ENCODE measurements at places on chromosomes 16 and 17.

DNA sequence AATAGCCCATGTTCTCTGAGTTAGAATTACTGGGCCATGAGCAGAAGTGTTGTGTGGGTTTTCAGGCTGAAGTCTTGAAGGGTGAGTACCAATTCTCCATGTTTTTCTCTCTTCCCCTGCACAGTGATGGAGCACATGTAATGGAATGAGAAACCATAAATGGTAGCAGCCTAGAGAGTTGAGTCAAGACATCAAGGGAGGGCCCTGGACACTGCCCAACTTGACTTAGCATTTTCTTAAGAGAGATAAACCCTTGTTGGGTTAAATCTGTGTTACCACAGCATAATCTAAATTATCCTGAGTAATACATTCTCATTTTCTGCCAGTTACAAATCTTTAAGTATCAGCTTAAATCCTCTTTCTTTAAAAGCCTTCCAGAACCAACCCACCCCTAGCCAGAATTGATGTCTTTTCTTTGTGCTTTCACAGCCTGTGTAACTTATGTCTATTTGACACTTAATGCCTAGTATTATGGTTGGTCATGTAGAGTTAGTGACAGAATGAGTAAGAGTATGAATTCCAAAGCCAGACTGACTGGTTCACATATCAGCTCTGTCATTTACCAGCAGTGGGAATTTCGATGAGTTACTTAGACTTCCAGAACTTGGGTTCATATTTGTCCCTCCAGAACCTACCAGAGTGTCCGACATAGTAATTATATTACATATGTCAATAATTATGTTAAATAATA, 27.0 kb upstream of the RGS9 start:
- no peak for DNase-seq

DNA sequence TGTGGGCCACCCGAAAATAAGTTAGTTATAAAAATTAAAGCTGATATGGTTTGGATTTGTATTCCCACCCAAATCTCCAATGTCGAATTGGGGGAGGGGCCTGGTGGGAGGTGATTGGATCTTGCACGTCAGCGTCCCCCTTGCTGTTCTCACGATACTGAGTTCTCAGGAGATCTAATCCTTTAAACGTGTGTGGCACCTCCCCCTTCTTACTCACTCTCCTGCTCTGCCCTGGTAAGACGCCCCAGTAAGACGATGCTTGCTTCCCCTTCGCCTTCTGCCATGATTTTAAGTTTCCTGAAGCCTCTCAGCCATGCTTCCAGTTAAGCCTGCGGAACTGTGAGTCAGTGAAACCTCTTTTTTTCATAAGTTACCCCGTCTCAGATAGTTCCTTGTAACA, 35.4 kb downstream of the SYCE1L start:
- DNase-seq, result no peak

DNA sequence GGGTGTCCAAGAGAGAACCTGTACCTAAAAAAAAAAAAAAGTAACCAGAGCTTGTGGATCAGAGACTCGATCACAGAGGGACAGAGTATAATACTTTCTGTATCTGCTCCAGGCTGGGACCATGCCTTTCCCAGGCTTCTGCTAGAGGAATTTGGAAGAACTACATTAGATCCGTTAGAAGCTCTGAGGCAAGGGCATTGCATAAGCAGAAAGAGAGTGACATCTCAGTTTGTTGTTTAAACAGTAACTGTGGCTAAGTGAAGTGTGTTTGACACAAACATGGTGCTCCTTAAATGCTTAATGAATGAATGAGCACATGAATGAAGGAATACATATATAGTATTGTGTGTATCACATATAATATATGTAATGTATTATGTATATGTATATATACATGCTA, 131.2 kb downstream of the HS3ST3B1 start:
- DNase-seq, result no peak

GRCh38 chr16:15643946-15644250, 944 bp upstream of the MARF1 start:
- no peak for DNase-seq

DNA sequence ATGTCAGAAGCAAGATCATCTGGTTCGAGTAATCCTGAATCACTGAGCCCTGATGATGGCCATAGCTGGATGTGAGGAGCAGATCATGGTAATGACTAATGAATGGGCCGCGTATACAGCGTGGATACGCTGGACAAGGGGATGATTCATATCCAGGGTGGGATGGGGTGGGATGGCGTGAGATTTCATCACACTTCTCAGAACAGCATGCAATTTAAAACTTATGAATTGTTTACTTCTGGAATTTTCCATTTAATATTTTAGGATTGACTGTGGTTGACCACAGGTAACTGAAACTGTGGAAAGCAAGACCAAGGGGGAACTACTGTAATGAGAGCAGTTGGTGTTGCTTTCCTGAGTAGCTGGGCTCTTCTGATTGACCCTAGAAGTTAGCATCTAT, 225.5 kb downstream of the STX8 start:
- no peak for DNase-seq

DNA sequence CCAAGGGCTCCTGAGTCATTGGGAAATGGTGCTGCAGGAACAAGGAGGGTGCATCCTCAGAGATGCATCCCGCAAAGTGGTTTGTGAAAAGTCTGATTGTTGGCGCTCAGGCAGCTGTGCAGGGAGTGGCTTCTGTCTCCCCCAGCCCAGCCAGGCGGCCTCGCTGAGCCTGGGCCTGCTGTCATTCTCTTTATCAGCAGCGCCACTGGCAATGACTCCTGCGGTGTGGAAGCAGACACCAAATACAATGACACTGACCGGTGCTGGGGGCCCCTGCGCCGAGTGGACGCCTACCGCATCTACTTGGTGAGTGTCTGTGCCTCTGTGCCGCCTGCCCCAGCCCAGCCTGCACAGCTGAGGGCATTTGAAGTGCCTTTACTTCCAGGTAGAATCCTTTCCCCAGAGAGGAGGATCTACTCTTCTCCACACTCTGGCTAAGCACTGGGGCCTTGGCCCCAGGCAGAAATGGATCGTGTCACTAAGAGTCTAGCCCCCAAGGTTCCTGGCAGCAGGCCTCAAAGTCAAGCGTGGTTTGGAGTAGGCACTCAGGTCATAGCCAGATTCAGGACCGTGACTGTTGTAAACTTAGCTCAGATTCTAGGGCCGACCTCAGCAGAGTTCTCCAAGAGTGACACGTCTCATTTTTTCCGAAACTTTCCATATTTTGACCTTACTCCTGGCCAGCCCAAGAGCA, 19.3 kb upstream of the NAT9 start:
- no peak for DNase-seq

- DNase-seq, result peak; percentile 31
These were observed 5.3 kb downstream of the DOC2A start for GRCh38 chr16:30005341-30006094.

GRCh38 chr16:1556254-1556653, 22.8 kb downstream of the TMEM204 start:
- DNase-seq, result no peak

GRCh38 chr16:5557448-5557847, 459.9 kb upstream of the EEF2KMT start:
- DNase-seq, result no peak

GRCh38 chr17:73192206-73192893, 505 bp upstream of the COG1 start:
- DNase-seq, result peak; percentile 63

DNA sequence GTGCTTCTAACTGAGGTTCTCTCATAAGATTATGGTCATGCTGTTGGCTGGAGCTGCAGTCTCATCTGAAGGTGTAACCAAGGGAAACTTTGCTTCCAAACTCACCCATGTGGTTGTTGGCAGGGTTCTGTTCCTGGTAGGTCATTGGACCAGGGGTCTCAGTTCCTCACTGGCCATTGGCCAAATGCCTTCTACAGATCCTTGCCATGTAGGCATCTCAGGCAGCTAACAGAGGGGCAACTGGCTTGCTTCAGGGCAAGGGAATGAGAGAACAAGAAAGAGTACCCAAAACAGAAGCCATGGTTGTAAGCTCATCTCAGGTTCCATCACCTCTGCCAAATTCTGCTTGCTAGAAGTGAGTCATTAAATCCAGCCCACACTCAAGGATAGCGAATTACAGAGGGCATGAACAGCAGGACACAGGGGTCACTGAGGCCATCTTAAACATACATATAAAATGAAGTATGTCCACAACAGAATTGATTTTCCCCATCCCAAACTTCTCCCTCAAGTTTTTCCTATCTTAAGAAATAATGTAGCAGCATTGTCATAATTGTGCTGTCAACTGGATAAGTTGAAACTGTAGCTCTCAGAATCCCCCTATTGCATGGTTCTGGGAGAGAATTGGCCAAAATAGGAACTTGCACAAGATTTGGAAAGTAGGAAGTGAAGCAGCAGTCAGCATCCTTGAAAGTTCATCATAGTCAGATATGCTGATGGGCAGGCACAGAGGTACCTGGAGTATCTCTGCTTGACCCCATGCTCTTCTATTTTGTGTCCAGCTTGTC, 42.4 kb upstream of the CES5A start:
- DNase-seq, result no peak

GRCh38 chr17:67322042-67322787, 44.2 kb downstream of the PSMD12 start:
- DNase-seq, result no peak

- DNase-seq, result no peak
These were observed 4.4 kb upstream of the CYB561 start for GRCh38 chr17:63450551-63450950.

DNA sequence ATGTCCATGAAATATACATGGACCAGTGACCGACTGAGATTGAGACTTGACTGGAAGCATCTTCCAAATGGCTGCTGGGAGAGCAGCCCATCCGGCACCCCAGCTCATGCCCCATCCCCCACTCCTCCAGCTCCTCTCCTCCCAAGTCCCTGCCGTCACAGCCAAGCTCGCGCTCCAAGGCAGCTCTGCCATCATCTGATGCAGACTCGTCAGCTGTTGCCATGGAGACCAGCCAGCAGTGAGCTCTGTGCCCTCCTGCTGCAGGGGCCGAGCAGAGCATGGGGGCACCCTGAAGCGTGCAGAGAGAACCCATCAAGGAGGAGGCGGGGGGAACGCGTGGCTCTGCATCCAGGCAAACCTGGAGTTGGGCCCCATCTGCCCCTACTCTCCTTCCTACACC, 74.5 kb upstream of the TNRC6C start:
- DNase-seq, result no peak

DNA sequence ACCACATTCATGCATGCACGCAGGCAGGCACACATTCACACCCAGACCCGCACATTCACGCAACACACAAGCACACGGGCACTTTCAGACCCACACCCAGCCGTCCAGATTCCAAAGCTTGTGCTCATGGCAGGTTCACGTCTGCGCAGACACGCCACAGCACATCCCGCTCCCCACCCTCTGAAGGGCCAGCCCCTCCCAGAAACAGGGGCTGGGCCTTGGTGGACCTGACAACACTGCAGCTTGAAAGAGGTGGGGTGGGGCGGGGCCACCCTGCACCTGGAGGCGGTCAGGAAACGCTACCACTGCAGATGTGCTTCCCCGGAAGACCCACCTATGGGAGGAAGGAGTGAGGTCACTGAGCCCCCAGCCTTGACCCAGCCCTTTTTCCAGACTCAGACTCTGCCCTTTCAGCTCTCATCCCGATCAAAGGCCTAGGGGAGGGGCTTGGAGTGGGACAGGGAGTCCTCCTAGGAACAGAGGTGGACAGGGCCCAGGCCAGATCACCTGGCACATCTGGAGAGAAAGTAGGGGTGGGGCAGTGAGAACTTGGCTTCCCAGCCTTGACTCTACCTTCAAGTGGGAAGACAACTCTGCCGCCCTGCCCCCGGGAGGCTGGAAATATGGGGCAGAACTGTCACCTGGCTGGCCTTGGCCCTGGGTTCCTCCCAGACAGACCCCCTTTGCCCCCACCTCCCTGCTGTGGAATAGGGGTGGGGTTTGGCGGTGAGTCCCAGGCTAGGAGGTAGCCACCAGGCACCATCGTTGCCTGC, 11.0 kb downstream of the P3H4 start:
- no peak for DNase-seq

- no peak for DNase-seq
These were observed 6.4 kb downstream of the TBX4 start for GRCh38 chr17:61458421-61459141.

GRCh38 chr17:8227238-8227581, 16.8 kb upstream of the AURKB start:
- no peak for DNase-seq

DNA sequence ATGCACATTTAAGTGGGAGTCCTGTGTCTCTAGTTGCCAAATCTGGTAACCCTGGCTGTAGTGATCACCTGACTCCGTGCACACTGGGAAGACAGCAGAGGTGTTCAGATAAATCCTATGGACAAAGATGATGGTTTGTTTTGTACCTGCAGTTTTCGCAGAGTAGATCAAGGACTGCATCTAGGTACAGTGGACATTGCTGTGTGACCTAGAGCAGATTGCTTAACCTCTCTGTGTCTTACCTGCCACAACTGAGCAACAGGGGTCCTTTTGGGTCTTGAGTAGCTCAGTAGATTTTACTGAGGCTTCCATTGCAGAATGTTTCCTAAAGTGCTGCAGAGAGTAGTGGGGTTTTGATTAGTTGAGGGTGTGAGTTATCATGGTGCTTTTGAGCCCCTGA, 160.8 kb downstream of the SHISA9 start:
- DNase-seq, result no peak

DNA sequence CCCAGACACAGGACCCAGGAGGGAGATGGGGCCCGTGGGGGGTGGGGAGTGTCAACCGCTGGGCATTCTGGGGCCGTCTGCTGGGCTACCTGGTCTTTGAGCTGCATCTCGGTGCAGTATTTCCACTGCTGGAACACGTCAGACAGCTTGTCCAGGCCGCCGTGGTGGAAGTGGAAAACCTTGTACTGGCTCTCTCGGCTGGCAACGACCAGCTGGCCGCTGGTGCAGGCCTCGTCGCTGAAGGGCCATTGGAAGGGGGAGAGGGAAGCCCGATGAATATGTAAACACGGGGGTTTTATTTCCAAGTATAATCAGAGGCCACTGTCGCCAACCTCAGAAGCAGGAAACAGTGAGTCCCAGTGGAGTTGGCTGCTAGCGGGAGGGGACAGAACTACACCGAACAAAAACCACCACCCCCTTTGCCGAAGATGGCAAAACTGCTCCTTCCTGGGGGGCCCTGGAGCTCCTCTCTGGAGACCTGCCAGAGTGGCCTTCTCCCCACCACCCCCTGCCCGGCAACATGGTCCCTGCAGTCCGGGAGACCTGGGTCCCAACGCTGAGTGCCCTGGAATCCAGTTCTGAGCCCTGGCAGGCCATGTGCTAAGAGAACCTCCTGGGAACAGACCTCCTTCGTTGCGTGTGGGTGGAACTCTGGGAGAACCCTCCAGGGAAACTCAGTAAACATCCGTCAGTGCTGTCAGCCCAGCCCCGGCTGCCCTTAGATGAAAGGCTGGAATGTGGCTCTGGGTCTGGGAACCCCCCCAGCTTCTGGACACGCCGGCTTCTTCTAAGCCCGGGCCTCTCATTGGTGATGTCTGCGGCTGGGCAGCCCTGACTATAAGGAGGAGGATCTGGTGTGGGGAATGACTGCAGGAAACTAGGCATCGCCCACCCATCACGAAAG, 84.1 kb downstream of the TBC1D16 start:
- DNase-seq, result no peak

DNA sequence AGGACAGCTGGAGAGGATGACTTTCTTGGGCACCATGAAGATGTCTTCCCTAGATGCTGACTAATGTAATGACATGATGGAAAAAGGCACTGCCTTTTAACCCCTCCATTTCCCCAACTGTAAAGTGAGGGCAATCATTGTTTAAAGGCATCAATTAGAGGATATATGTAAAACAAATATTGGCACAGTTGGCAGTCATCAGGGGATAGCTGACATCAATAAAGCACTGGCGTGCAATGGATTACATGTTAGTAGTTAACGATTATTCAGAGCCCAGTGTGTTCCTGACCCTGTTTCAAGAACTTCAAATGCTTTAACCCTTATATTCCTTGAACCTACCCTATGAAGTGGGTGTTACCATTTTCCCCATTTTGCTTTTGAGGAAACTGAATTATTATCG, 100.7 kb downstream of the TMEM114 start:
- DNase-seq, result no peak

All from activated B cell treated with CpG ODN at 0.5 μM for 24 hours (primary cell).